Stimulated activated CD4-positive, alpha-beta T cell treated with anti-CD3 and anti-CD28 coated beads, Interleukin-1b, Interleukin-23, amount 100 ng/mL, for 1 hour (primary cell): ENCODE measurements at places on chromosomes 4 and X.

DNA sequence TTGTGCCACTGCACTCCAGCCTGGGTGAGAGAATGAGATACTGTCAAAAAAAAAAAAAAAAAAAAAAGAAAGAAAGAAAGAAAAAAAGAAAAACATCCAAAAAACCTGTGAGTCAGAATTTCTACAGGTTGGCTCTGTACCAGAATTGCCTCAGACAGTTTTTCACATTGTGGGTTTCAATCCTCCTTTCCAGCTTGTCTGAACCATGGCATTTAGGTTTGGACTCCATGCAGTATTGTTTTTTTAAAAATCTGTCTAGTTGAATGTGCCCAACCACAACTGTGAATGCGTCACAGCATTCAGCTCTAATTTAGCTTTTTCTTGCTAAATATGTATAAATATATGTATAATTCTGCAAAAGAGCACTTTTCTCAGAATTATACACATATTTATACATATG lies 31.4 kb upstream of the ARSH start:
- DNase-seq, result no peak

GRCh38 chr4:21819086-21819485 lies 129.5 kb downstream of the KCNIP4 start:
- DNase-seq, result no peak

GRCh38 chr4:71941001-71941400 lies 90.8 kb upstream of the NPFFR2 start:
- DNase-seq, result no peak

DNA sequence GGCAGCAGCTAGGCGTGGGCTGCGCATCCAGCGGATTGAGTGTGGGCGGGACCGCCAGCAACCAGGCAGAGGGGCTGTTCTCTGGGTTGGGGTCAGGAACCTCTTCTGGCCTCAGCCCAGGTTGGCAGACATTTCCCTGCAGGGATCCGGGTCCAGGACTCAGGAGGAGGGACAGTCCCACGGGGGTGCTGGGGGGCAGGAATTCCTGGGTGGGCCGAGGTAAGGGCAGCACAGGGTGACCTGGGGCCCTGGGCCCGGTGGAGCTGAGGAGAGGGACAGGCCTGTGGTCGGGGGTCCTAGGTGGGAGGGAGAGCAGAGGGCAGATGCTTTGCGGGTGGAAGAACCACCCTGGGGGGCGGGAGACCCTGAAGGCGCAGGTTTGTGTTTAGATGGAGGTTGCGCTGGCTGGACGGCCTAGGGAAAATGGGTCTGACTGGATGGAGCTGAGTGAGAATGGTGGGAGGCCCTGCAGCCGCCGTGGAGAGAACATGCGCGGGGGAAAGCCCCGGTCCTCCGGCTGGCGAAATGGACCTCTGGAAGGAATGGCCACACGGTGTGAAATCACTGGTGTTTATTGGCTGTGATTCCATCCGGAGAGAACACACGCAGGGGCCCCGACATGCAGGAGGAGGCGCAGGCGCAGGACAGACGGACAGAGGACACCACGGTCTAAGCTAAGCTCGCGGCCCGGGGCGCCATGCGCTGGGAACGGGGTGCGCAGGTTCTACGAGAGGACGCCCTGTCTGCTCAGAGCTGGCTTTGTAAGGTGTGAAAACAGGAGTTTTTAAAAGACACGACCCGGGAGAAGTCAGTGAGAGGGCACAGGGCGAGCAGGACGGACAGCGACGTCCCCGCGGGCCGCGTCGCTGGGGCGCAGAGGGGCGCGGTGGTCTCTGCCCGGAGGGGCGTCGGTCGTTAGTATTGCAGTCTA lies 41.3 kb downstream of the CPLX1 start:
- DNase-seq, result no peak

- no peak for DNase-seq
These were observed 569.1 kb upstream of the ZFP42 start for GRCh38 chr4:187426511-187426910.

- DNase-seq, result peak; percentile 34
These were observed at the start of gene RTL5 for GRCh38 chrX:72131317-72132294. Gene RTL5, minus strand, starts transcription at chrX:72131915.

- DNase-seq, result no peak
These were observed 130.8 kb downstream of the ENOX2 start for GRCh38 chrX:130772105-130772775.

GRCh38 chr4:172514801-172515200 lies 653.8 kb upstream of the GALNT7 start:
- no peak for DNase-seq

GRCh38 chrX:108299704-108300103 lies 138.5 kb downstream of the COL4A6 start:
- DNase-seq, result no peak

DNA sequence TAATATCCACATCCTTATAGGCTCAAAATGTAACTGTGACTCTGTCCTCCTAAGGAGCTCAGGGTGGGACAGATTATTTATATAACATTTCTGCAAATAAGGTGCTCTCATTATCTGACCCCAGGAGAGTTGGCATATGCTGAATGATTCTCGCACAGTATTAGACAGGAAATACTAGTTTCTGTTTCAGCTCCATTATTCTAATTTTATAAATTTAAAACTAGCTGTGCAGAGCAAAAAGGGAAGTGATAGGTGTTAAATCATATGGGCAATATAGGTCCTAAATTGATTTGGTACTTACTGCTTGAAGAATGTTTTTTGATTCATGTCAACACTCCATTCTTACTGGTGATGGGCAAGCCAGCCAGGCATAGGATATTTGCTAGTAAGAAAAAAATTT lies 141.5 kb downstream of the GLRA2 start:
- no peak for DNase-seq

DNA sequence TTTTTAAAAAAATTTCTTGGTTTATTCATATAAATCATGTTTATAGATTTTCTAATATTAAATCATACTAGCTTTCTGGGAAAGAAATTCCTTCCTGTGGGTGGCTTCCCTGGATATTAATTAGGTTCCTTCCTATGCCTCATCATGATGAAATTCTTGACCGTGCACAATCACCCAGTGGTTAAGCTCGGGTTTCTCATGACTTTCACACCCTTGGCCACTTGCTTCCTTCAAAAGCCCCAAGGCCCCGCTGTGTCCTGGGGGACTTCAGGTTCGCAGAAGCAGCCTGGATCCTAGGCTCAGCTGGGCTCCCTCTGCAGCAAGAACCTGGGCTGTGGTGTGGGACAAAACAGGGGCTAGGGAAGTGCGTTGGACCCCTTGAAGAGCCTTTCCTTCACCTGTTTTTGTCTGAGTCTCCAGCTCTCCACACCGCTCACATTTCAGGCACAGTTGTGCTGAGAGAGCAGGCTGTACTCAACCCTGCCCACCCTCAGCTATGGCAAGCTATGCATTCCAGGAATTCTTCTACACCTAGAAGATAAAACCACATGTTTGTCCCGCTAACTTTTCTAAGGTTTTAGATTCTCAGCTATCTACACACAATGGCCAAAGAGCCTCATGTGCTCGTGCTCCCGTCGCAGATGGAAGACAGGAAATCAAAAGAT lies 48.9 kb upstream of the TMSB15B start:
- DNase-seq, result no peak

- DNase-seq, result no peak
These were observed 27.9 kb upstream of the PGM2 start for GRCh38 chr4:37798616-37799015.

- DNase-seq, result no peak
These were observed 79.8 kb upstream of the ADGRA3 start for GRCh38 chr4:22595684-22596083.

DNA sequence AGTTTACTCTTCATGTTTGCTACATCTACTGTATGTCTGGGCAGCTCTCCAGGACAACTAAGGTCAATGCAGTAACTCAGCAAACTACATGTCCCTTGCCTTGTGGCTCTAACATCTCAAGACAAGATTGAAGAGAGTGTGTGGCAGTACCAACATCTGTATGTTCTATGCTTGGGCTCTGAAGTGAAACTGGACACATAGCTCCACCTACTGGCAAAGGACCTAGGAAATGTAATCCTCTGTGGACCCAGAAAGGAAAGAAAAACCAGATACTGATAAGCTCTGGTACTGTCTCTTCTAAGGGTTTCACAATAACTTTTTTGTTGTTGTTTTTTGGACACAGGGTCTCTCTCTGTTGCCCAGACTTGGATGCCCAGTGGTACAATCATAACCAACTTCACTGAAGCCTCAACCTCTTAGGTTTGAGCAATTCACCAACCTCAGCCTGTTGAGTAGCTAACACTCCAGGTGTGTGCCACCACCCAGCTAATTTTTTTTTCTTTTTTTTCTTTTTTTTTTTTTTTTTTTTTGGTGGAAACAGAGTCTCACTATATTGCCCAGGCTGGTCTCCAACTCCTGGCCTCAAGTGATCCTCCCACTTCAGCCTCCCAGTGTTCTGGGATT lies 64.1 kb downstream of the QDPR start:
- DNase-seq, result peak; percentile 10

- DNase-seq, result no peak
These were observed 11.3 kb upstream of the KIAA0232 start for GRCh38 chr4:6771229-6771671.

GRCh38 chrX:140744085-140744484 lies 34.5 kb downstream of the LINC00632 start:
- DNase-seq, result no peak

DNA sequence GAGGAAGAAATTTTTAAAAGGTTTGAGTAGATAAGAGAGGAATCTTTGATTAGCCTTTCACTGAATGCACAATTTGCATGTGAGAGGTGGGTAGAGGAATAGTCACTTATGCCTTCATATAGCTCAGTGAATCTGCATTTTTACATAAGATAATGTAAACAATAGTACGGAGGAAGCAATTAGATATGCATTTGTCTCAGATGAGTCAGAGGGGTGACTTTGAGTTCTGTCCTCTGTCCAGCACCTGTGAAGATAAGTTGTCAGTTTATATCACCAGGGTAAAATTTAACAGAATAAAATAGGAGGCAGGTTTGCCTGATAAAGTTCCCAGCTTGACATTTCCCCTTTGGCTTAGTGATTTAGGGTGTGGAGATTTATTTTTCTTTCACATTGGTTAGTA lies 841.9 kb downstream of the PCDH18 start:
- DNase-seq, result no peak

DNA sequence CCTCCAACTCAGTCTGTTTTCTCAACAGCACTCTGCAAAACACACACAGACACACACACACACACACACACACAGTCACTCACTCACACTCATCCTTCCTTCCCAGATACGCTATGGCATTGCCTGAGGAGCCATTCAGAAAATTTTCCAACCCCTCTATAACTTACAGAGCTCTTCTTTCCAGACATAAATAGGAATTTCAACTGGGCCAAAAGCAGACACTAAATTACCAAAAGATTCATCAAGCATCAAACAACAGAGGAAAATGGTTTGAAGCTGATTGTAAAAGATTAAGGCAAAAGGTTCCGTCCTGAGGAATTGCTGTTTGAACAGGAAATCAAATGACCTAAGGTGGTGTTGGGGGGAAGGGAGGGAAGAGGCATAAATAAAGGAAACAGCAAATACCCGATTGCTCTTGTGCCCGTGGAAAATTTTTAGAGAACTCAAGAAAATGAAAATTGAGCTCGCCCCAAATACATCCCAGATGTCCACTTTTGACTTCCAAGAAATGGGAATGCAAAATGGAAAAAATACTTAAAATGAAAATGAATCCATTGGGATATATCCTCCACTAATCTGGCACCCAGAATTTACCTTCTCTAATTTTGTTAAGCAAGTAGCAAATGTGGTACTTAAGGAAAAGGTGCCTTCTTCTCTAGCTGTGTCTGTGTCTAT lies 183.6 kb downstream of the QDPR start:
- no peak for DNase-seq

DNA sequence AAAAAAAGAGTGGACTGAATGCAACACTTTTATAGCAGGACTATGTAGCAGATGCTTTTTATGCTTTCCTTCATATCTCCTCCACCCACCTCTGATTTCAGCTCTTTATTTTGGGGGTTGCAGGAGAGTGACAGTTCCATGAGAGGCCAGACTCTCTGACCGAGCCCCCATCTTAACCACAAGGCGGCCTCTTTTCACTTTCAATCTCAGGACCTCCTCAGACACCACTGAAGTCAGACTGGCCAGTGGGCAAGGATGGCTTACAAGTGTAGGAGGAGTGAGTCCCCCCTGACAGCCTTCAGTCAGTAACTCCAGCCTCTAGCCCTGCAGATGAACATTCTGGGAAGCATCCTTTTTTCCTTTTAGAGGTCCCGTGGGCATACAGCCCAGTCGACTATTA lies 140.8 kb downstream of the FRAS1 start:
- no peak for DNase-seq

DNA sequence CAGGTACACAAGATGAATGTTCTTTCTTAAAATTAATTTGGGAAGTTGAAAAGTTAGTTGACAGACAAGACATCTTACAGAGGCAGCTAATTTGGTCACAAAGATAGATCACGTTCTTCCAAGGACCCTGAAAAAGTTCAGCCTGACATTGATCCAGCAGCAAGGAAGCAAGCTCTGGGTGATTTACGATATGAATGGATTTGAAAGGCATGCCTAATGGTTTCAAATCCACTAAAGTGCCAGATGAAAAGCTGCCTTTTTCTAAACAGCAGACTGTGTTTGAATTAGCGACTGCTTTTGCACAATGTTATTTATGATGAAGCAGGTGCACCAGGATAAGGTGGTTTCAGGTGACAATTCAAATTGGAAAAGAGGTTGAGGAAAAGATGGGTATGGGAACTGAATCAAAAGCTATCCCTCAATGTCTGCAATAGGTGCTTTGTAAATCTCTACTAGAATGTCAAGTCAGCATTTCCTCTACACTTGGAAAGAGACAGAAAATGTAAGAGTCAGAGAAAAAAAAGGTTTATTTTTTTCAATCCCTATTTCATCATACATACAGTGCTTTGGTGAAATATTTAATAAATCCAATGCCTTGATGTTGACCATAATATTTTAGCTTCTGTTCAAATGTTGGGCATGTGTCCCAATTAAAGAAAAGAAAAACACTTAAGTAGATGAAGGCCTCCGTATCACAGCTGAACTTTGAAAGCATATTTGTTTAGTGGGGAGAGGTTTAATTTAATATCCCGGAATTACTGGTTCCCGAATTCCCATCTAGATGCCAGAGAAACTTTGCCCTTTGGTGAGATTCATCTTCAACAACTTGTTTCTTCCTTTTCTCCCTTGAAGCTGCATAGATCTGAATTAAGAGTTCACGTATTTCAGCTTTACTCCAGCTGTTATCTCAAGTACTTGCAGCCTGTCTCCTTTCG lies 6.0 kb downstream of the RASGEF1B start:
- DNase-seq, result no peak

- no peak for DNase-seq
These were observed 94.6 kb upstream of the FTHL17 start for GRCh38 chrX:31166416-31166815.

- no peak for DNase-seq
These were observed 188.2 kb downstream of the GC start for GRCh38 chr4:71595576-71596108.

- no peak for DNase-seq
These were observed 14.3 kb downstream of the CFAP99 start for GRCh38 chr4:2432991-2433530.
